ENCODE measurements at places on chromosomes 2 and 18. TPM values are rescaled to one million over a fixed set of nuclear protein-coding genes. Genes with fewer than 3 reads are reported as not detected.

AQP12A gene
- total RNA-seq = not detected

HNMT gene
- total RNA-seq = not detected

GRCh38 chr2:150371044-150371818 lies 116.2 kb downstream of the RND3 start:
- no peaks in the 10 kb centered on the region for H3K27me3 ChIP-seq
- no peak overlapping the region for H3K4me3 ChIP-seq
- no peak for DNase-seq
- H3K4me1 ChIP-seq = no peaks in the 10 kb centered on the region
- no peaks in the 10 kb centered on the region for H3K36me3 ChIP-seq

DNA sequence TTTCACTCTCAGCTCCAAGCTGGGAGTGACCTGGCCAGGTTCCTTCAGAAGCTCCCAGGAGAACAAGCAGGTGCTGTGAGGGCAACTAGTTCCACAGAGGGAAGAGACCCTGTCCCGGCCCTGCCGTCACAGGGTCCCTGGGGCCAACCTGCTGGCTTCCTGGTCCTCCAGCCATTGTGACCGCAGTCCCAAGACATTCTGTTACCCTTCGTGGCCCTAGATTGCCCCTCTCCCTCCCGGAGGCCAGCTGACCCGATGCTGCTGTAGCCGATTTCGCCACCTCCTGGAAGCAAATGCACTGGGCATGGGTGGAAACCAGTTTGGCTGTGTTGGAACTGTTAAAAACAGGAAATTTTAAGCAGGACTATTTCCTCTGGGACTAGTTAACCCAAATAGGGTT lies 55.4 kb downstream of the EPAS1 start:
- no peak overlapping the region for H3K27ac ChIP-seq
- H3K4me1 ChIP-seq = no peaks in the 10 kb centered on the region
- H3K27me3 ChIP-seq = no peaks in the 10 kb centered on the region
- 0 out of 2 replicates have a peak, but pooled peaks cover 2% of the 10 kb centered on the region for H3K36me3 ChIP-seq
- H3K4me3 ChIP-seq = no peak overlapping the region
- DNase-seq = no peak

DNA sequence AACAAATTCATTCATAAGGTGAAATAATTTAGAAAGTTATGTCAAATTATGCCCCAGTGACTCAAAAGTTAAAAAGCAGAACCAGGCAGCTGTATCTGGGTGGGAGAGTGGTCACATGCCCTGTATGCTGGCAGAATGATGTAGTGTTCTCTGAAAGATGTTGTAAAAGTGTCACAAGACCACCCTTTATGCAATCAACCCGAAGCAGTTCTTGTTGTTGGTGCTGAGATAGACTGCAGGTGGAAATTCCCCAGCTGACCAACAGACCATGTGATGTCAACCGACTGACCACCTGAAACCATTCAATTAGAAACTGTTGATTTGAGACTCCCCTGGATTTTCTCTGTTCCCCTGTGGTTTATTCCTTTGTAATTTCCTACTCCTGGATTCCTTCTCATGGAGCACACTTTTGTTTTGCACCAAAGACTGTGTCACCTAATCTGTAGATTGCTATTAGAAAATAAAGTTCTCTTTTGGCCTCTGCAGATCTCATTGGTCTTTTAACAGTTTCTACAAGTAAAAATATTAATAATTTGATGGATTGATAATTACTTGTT lies 1341.3 kb upstream of the LRRTM1 start:
- H3K27me3 ChIP-seq = no peaks in the 10 kb centered on the region
- no peak overlapping the region for H3K4me3 ChIP-seq
- H3K36me3 ChIP-seq = peaks cover 7% of the 10 kb centered on the region
- DNase-seq = no peak
- no peak overlapping the region for H3K27ac ChIP-seq
- peaks cover 38% of the 10 kb centered on the region for H3K4me1 ChIP-seq

DNA sequence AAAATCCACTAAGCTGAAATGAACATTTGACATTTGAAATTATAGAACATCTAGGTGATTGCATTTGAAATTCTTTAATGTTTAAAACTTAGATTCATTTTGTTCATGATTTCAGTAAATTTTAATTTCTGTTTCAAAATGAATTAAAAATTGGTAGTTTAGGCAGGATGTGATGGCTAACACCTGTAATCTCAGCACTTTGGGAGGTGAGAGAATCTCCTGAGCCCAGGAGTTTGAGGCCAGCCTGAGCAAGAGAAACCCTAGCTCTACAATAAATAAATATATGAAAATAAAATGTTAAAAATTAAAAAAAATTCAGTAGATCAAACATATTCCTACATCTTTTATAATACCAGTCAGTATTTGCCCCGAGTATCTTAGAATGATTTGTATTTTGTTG lies 217.0 kb downstream of the CD226 start:
- no peaks in the 10 kb centered on the region for H3K27me3 ChIP-seq
- H3K4me1 ChIP-seq = no peaks in the 10 kb centered on the region
- H3K27ac ChIP-seq = no peak overlapping the region
- no peak for DNase-seq

DNA sequence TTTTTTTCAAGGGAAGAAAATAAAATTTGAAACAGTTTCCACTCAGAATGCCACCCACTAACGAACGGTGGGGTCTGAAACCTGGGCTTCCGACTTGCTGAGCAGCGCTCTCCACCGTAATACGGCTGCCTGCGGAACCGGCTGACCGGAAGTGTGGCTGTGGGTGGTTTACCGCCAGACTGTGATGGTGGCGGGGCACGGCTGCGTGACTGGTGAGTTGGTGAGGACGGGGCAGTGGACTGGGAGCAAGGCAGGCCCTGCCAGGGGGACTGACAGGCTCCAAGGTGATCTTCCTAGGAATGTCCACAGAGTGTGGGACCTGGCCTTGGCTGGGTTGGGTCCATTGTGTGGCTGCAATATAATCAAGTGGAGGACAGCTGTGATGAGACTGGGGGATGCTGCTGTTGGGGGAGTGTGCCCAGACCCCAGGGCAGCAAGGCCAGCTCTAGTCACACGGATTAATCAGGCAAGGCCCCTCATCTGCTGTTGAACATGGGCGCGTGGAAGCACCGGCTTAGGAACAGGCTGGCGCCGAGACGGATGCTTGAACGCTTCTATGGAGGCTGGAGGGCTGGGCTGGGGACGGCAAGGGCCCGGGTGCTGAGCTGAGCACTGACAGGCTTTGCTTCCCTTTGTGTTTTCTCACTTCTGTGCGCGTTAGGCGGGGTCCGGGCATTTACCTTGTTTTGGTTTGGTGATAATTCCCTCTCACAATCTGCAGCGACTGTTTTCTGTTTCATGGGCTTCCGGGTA lies 357.7 kb upstream of the SPRED2 start:
- no peak overlapping the region for H3K4me3 ChIP-seq
- no peaks in the 10 kb centered on the region for H3K36me3 ChIP-seq
- DNase-seq = no peak
- no peaks in the 10 kb centered on the region for H3K4me1 ChIP-seq

Data from HCT116 (cell line).